ENCODE measurements at places on chromosomes 5 and 9.

GRCh38 chr9:98255061-98255577 is 330 bp downstream of the TBC1D2 start:
- DNase-seq, result peak; percentile 67

DNA sequence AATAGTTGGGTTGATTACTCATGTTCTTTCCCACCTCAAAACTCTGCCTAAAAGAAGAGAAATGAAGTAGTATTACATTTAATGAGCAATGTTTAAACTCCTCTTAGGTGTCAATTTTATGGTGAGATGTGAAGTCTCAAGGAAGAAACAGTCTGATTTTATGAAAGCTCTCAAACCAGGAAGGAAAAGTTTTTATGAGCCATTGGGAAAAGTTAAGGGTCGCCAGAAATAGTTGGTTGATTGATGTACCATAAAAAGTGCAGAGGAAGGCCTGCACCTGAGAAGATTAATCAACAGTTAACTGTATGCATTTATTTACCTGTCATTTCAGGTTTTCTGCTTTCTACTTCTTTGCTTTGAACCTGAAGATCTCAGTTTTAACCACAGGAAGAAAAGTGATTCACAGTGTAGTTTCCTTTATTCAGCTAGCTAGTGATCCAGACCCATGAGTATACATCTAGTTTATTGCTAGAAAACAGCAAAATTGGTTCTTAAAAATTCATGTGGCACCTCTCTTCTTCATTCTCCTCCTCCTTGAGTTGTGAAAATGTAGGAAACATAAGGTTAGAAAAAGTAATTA is 133.1 kb downstream of the CSNK1G3 start:
- DNase-seq, result no peak

GRCh38 chr5:76672242-76672641 is 43.7 kb upstream of the F2R start:
- no peak for DNase-seq

GRCh38 chr5:111384220-111384619 is 128.1 kb downstream of the STARD4 start:
- DNase-seq, result no peak

- DNase-seq, result peak; percentile 13
These were observed 926.3 kb upstream of the ARRDC3 start for GRCh38 chr5:92309336-92309991.

DNA sequence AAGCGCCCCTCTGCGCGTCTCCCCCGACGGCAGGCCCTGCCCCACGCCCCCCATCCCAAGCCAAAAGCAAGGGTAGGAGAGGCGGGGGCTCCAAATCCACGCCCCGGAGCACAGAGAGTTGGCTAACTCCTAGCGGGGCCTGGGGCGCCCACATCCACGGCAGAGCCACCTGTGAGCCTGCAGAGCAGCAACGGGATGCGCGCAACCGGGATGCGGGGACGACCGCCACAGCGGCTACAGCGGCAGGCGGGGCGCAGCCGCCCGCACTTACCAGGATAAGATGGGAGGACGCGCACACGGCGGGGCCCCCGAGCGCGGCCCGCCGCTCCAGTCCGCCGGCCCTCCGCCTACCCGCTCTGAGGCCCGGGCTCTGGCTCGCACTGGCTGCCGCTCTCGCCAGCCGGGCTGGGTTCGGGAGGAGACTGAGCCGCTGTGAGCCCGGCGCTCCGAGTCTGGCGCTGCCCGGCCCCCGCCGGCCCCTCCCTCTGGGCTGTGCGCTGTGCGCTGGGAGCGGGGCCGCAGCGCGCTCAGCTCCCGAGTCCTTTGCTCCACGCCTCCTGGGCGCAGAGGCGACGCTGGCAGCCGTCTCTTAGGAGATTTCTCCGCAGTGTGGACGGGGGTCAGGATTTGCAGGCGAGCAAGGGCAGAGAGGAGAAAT is at the start of gene SLC24A2:
TSS of gene SLC24A2 (minus strand) at position 424 of the 658 bp plus-strand sequence.
- DNase-seq, result no peak

DNA sequence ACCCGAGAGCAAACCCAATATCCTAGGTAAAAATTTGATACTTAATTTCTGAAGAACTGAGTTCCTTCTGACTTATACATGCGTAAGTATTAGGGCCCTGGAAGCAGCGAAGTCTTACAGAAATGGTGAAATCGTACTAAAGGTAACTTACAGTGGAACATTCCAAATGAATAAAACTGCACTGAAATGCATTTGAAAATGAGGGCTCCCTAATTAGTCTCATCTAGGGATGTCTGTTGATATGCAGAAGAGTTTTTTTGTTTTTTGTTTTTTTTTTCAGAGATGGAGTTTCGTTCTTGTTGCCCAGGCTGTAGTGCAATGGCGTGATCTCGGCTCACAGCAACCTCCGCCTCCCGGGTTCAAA is 10.4 kb upstream of the NANS start:
- DNase-seq, result no peak

GRCh38 chr9:99824378-99825171 is 2.9 kb downstream of the NR4A3 start:
- peak; percentile 47 for DNase-seq

DNA sequence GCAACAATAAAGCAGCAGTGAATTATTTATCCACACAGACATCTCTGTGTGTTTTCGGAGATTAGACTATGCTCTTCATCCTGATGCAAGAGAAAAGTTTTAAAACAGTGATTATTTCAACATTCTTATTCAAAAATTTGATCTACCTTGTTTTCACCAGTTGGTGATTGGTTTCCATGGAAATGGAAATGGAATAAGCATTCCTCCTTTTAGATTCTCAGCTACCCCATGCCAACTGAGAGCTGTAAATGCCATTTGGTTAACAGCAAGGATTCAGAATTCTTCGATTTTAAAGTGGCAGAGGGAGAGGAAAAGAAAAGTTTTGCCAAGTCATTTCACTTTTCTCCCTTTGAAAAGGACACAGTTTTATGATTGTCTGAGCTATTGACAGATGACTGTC is 154.7 kb downstream of the PCSK5 start:
- DNase-seq, result no peak

- no peak for DNase-seq
These were observed 83.2 kb upstream of the FST start for GRCh38 chr5:53397141-53397757.

- no peak for DNase-seq
These were observed 510.0 kb downstream of the ACTL7B start for GRCh38 chr9:108345826-108346225.

- no peak for DNase-seq
These were observed 182.2 kb upstream of the TARS1 start for GRCh38 chr5:33258553-33258952.

GRCh38 chr5:161058781-161059180 is 206.8 kb upstream of the ATP10B start:
- no peak for DNase-seq

DNA sequence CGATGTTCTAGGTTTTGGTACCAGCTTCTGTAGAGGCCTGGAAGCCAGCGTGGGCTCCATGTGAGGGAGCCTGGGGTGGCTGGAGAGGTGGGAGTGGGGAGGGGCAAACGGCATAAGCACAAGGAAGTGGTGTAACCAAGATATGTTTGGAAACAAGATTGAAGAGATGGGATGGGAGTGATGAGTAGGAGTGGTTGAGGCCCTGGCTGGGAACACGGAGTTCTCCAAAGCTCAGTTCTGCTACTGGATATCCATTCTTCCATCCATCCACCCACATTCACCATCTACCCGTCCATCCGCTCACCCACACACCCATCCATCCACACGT is 12.2 kb downstream of the TSPAN17 start:
- DNase-seq, result no peak

- peak; percentile 2 for DNase-seq
These were observed 136.2 kb downstream of the BARX1 start for GRCh38 chr9:93818827-93819472.

- DNase-seq, result no peak
These were observed 263.8 kb upstream of the IRX1 start for GRCh38 chr5:3331819-3332218.

- no peak for DNase-seq
These were observed 32.6 kb upstream of the IRX4 start for GRCh38 chr5:1915316-1915715.

- DNase-seq, result no peak
These were observed 8.2 kb downstream of the DNM1 start for GRCh38 chr9:128211186-128211980.

- DNase-seq, result no peak
These were observed 873 bp downstream of the C9orf50 start for GRCh38 chr9:129619787-129620668.

GRCh38 chr9:133558191-133559126 is 24.0 kb downstream of the ADAMTSL2 start:
- DNase-seq, result peak; percentile 89

GRCh38 chr5:67092535-67092934 is 104.1 kb downstream of the CD180 start:
- no peak for DNase-seq

DNA sequence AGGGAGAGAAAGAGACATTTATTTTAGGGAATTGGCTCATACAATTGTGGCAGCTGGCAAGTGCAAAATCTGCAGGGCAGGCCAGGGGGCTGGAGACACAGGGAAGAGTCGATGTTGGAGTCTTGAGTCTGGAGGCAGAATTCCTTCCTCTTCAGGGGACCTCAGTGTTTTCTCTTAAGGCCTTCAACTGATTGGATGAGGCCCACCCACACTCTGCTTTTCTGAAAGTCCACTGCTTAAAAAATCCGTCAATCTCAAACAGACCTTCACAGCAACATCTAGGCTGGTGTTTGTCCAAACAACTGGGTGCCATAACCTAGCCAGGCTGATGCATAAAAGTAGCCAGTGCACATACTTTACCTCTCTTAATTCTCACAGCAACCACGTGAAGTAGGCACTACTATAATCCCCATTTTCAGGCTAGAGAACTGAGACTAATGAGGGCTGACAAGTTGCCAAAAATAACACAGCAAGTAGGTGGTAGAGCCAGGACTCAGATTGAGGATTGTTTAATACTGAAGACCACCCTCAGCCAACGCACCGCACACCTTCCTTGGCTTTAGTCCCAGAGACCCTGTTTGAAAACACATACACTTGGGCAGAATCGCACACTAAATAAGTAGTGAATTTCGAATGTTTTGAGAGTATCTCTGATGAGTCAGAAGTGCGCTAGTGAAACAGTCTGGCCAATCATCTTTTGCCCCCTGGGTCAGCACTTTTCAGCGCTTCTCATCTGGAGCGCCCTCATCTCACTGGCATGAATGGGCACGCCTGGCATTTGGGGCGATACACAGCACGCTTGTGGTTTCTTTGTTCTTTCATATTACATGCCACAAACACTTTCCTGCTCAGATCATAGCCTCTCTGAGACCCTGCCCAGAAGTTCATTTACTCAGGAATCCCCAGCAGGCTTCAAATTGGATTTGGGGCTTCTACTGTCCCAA is 591.4 kb downstream of the CCDC171 start:
- no peak for DNase-seq

DNA sequence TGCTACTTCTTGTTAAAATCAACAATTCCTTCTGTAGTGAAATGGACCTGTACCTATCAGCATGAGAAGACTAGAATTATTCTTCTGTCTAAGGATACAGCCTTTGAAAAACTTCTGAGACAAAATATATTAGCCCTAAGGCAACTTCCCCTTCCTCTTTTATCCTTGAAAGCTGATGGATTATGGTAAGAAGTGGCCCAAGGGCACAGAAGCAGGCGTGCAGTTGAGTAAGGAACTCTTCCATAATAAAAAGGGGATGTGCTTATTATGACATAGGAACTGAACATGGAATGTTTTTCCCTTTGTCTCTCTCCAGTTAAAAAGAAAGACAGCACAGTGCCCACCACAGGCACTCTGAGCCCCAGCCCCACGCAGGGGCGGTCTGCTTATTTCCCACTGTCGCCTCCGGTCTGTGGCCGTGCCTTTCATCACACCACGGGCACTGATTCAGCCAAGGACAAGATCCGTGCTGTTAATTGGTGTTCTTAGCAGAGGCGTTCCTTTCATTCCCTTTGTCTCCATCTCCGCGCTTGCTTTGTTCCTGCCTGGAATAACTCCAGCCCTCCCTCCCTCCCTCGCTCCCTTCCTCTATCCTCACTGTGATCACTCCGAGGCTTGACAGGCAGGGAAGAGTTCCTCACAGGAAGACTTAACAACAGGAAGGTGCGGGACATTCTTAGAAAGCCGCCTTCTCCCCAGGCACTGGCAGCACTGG is 135.9 kb upstream of the OTULINL start:
- no peak for DNase-seq

GRCh38 chr5:32628049-32628844 is 42.9 kb downstream of the SUB1 start:
- no peak for DNase-seq

- no peak for DNase-seq
These were observed 28.8 kb downstream of the GAS1 start for GRCh38 chr9:86918556-86918955.

GRCh38 chr5:82295144-82295543 is 17.0 kb upstream of the RPS23 start:
- no peak for DNase-seq

DNA sequence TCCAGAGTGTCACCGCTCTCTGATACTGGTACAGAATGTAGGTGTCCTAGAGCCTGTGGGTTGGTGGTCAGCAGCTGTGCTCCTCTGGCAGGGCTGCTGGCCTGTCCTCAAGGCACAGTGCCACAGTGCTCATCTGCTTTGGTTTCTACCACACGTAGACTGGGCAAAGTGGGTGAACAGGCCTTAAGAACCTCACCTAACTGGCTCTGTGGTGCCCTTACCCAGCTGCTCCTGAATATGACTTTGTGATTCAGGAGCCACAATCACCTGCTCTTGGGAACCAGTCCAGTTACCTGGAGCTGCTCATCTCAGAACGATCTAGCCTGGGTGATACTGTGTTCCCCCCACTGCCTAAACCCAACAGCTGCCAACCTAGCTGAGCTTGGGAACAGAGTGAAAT is 6.4 kb downstream of the NOP16 start:
- no peak for DNase-seq

DNA sequence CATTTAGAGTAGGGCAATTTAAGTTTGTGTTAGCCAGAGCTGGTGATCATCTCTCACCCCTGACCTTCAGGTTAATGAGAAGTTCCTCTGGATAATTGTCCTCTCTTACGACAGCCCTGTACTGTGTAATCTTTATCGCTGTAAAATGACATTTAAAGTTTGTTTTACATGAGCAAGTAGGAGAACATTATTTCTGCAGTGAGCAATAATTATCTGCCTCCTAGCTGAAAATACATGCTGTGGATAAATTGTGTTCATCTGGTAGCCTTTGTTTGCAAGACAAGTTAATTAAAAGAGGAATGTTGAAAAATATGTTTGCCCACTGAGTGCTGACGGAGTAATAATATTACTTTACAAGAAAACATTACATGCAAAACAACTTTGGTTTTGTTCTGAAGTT is 1083.8 kb upstream of the NUDT12 start:
- DNase-seq, result no peak

- peak; percentile 19 for DNase-seq
These were observed 583.4 kb downstream of the ACTL7B start for GRCh38 chr9:108272349-108272899.

GRCh38 chr5:31270396-31270795 is 76.9 kb downstream of the CDH6 start:
- no peak for DNase-seq

- DNase-seq, result no peak
These were observed 401.5 kb downstream of the CTNND2 start for GRCh38 chr5:11502783-11503182.
